NCI-H446 (cell line): ENCODE measurements at places on chromosomes 3 and 15.

- no peak for DNase-seq
Measured at GRCh38 chr3:174398761-174399160, 460.4 kb upstream of the NAALADL2 start.

GRCh38 chr3:184255291-184256039, 5.9 kb downstream of the CAMK2N2 start:
- DNase-seq, result no peak

GRCh38 chr15:61050844-61051568, 178.1 kb downstream of the RORA start:
- DNase-seq, result no peak

DNA sequence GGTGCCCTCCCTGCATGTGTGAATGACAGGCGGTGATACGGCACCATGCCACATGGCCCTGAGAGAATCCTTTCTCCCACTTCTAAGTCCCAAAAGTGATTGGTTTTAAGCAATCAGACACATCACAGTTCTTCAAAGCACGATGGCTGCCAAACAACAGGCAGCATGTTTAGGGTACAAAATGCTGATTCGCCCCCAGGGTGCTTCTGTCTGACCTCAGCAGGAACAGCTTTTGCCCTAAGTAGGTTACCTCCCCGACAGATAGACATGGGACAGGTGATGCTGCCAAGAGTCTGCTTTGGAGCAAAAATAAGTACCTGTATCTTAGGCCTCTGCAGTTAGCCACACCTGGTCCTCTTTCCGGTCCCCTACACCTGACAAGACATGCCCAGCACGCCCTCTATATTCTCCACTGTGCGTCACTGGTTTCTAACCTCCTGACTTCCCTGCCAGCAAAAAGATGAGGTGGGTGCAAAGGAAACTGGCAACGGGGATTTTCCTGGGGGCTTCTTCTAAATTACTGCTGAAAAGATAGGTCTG, 549.8 kb downstream of the FOXP1 start:
- DNase-seq, result no peak

DNA sequence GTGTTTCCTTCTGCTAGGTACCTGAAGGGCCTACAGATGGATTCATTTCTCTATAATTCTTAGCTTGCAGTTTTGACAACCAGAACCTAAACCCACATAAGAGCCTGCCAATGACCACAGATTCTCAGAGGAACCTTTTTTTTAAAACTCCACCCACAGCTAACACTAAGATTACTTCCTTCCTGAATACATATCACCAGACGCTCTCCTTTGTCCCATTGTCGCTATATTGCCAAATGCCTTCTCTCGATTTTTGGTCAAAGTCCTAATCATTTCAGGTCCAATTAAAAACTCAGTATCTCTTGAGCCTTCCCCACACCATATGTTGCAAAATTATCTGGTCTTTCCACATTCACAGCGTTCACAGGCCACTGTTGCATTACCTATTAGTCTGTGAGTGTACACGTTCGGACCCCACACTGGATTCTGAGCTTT, 12.4 kb downstream of the ZNF710 start:
- DNase-seq, result no peak

DNA sequence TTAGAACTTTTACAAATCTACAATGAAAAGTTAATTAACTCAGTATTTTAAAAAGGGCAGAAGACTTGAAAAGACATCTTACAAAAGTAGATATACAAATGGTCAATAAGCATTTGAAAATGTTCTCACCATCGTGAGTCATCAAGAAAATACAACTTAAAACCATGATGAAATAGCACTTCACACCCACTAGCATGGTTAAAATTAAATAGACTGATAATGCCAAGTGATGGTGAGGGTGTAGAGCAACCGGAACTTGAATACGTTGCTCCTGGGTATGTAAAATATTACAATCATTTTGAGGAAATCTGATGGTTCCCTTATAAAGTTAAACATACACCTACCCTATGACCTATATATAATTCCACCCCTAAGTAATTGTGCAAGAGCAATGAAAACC, 319.8 kb upstream of the UMPS start:
- no peak for DNase-seq

GRCh38 chr3:149340310-149340933, 7.0 kb upstream of the TM4SF18 start:
- no peak for DNase-seq

- DNase-seq, result no peak
Measured at GRCh38 chr15:98330692-98331435, 317.5 kb upstream of the IGF1R start.

- no peak for DNase-seq
Measured at GRCh38 chr3:186599142-186599784, 13.6 kb upstream of the AHSG start.

DNA sequence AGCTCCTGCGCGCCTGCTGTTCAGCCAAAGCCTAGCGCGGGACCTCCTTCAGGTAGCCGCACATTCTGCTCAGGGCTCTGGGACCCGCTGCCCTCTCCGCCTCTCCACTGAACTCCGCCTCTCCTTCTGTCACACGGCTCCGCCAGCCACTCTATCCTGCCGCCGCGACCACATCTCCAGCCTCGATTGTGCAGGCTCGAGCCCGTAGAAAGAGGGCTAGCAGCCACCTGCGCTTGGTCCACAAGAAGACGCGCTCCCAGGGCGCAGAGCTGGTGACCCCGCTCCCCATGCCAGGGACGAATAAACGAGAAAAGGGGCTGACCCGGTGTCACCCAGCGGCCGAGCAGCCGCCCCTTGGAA, 1.1 kb upstream of the VIPR1 start:
- no peak for DNase-seq

DNA sequence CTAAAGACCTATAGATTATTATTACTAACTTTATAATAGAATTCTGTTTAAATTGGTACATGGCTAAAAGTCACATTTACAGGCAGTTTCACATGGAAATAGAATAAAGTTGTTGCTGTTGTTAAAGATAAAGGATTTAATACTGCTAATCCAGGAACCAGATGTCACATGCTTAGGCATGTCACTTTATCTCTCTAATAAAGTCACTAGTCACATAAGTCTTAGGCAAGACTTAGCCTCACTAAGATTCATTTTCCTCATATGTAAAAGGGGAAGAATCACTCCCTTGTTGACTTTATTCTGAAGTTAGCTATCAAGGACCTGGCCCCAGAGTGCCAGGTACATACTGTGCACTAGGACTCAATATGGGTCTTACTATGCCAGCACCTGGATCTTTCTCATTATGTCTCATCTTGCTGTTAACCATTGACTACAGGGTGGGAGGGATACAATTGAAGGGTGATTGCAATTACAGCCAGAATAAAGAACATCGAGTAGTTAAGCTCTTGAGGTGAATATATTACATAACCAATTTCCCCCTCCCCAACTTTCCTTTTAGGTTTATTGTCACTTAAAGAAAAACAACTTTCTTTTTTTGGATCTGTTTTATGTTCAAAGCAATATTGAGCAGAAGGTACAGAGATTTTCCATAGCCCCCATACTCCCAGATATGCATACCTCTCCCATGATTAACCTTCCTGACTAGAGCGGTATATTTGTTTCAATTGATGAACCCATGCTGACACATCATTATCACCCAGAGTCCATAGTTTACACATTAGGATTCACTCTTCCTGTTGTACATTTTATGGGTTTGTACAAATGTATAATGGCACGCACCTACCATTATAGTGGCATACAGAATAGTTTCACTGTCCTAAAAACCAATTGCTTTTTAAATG, 36.6 kb downstream of the LNP1 start:
- DNase-seq, result no peak

DNA sequence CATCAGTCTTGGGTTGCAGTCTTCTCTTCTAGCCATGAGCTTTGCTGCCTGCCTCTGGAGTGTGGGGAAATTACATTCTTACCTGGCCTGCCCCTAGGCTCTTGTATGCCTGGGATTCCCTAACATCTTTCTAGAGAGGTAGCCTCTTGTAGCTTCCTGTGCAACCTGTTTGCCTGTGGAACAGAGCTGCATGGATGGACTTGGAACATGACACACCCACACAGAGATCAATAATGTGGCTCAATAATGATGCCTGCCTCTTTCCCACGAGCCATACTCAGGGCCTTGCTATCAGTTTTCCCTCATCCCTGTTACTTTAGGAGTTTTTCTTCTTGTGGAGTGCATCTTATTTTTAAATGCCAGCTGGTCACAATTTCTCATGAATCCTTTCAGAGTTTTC, 11.4 kb downstream of the CHCHD6 start:
- no peak for DNase-seq

- DNase-seq, result no peak
Measured at GRCh38 chr3:68866157-68866556, 66.2 kb downstream of the TAFA4 start.

- DNase-seq, result no peak
Measured at GRCh38 chr3:145017959-145018358, 1046.3 kb downstream of the DIPK2A start.

GRCh38 chr3:131699001-131699400, 196.2 kb upstream of the MRPL3 start:
- no peak for DNase-seq

DNA sequence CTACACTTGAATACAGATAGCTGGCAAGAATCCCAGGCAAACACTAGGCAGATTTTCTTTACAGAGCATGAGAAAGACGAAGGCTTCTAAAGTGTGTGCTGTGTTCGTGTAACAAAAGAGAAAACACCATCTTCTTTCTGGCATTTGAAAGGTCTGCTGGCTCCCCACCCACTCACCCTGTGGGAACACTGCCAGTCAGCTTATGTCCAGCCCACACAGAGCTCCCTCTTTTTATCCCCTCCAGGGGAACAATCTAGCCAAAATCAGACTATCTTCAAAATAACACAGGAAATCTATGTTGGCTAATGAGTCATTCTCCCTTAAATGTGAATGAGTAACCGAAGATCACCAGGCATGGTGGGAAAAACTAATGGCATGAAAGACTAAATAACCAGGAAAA, 45.6 kb upstream of the PAQR5 start:
- peak; percentile 76 for DNase-seq

GRCh38 chr15:40985541-40986330, 32.5 kb downstream of the CHAC1 start:
- DNase-seq, result no peak

DNA sequence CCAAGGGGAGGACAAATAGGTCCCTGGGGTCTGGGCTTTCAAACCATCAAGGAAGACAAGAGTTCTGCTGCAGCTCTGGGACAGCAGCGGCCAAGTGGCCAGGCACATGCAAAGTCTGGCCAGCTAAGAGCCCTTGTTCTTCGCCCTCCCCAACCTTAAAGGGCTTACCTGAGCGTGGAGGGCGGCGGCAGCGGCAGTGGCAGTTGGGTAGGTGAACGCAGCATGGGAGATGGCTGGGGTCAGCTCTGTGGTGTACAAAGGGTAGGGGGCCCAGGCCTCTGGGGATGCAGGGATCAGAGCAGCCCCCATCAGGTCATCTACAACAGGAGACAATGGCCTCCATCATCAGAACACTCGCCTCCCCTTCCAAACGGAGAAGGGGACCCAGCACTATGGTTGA, 27.1 kb downstream of the RBPMS2 start:
- DNase-seq, result no peak

DNA sequence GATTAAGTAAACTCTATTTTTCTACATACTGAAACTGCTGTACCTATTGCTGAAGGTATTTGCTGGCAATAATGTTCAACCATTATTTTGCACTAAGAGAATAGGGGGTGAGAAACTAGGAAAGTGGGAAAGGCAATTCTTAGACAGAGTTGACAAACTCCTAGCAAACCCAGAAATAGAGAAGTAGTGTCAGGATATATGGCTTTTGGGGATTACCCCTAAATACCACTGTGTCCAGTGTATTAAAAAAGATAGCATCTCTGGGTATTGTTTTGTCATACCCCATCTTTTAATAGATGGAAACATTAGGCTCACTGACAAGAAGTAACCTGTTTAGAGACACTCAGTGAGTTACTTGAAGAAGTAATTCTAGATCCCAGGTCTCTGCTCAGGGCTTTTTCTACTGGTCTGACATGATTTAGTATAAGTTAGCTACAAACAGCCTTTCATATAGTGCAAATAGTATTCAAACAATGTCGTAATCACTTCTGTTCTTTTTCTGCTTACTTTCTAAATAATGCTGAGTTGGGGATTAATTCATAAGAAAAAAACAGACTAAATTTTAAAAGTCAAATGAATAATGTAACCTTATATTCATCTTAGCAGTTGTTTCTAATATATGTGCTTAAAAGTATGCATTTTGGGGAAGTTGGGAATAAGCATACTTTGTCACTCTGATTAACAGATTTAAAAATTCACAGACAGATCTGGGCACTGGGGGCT, 107.2 kb downstream of the IL1RAP start:
- DNase-seq, result no peak

GRCh38 chr15:69138963-69139362, 21.5 kb upstream of the GLCE start:
- DNase-seq, result peak; percentile 6

GRCh38 chr15:70235347-70235746, 137.6 kb upstream of the TLE3 start:
- no peak for DNase-seq

GRCh38 chr3:17928502-17929145, 186.2 kb upstream of the TBC1D5 start:
- DNase-seq, result no peak

DNA sequence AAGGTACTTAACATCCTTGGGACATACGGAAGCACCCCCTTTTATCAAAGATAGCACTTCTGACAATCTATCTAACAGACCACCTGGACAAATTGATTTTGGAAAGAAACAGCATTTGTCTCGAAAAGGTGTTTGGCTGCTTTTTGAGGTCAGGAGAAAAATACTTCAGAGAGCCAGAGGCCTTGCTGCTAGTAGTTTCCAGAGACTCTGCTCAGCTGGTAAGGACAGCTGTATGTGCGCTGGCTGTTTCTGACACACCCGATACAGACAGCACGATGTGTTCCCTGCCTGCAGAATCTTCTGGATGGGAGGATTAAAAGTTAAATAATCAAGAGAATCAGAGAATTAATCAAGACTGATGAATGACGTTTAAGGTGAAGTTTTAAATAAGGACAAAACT, 15.6 kb upstream of the GYG1 start:
- no peak for DNase-seq

DNA sequence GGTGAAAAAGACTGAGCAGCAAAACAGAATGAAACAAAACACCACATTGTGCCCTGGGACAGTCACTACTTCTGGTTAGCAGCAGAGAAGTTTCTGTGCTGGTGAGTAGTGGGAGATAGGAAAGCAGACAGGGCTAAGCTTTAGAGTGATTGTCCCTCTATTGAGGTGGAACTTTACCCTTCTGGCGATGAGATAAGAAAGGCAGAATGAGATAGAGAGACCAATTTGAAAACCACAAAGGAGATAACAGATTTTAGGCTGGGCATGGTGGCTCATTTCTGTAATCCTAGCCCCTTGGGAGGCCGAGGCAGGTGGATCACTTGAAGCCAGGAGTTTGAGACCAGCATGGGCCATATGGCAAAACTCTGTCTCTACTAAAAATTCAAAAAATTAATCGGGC, 208.5 kb downstream of the TBL1XR1 start:
- DNase-seq, result no peak

DNA sequence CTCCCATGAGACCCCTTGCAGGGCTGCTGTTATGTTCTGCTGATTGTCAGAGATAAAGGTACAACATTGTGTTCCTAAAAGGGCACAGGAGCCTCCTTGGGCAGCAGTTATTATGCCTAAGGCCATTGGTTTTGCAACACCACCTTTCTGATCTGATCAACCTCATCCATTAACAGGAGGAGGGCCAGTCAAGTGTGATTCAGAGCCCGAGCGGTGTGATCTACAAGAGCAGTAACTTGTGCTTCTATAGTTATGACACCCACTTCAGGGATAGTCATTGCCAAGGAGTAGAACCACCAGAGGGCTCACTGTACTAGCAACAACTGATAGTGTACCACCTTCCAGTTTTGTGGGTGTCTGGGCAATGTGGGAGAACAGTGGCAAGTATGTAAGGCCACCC, 1457.9 kb upstream of the CADM2 start:
- DNase-seq, result no peak
